ENCODE measurements at places on chromosomes 1 and 21.

DNA sequence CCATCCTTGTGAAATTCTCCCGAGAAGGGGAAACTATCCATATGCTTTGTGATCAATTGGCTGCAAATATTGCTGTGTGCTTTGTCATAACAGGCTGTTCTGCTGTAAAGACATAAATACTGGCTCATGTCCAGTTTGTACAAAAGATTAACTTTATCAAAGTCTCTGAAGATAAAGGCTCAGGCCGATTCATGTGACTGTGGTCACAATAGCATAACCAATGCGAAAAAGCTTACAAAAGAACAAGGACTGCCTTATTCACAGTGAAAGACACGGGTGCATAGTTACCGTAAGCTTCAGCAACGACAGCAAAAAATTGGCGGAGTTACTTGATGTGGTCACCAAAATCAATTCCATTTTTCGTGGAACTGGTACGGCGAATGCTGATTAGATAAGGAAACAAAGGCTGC is 173.6 kb upstream of the CHRM3 start:
- DNase-seq = no peak

DNA sequence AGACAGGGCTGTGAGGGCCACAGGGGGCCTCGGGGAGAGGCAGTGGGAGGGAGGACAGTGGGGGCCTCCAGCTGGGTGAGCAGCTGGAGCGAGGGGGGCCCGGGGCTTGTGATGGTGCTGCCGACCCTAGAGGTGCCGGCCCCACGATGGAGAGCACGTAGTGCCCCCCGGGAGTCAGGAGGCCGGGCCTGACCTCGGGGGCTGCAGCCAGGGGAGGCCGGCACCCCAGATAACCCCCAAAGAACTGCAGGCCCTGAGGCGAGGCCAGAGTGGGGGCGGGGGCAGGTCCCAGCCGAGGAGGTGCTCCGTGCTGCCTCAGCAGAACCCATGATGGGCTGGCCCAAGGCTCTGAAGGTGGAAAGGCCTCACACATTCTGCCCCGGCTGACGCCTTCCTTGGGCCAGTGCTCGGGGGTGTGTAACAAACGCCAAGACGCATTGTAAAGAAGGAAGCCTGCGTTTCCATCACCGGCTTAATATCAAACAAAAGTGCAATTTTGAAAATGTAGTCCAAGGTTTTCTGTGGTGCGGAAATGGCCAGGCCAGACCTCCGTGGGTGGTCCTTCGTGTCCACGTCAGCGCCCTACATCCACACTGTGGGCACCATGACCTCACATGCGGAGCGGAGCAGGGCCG is 55.2 kb downstream of the COL6A1 start:
- no peak for DNase-seq

GRCh38 chr21:36167541-36167940 is 10.9 kb downstream of the DOP1B start:
- DNase-seq = no peak

DNA sequence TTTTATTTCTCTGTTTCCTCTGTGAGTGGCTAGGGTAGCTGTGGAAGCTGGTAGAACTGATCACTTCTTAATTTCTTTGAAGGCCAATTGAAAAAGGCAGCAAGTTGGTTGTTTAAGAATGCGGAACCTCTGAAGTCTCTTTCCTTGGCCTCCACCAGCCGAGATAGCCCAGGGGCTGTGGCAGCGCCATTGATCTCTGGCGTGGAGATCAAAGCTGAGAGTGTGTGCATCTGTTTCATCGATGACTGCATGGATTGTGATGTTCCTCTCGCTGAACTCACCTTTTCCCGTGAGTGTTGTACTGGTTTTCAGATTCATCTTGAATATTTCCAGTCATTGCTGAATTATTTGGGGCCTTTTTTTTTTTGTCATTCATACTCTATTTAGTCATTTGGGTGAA is 97.7 kb downstream of the VPS13D start:
- no peak for DNase-seq

Measured in hypothalamus (tissue), 51 donors.